ACHN (cell line): ENCODE measurements at places on chromosomes 13 and 19.
A peak's percentile ranks its signal among the peaks of the same experiment; 100 is the strongest.

DNA sequence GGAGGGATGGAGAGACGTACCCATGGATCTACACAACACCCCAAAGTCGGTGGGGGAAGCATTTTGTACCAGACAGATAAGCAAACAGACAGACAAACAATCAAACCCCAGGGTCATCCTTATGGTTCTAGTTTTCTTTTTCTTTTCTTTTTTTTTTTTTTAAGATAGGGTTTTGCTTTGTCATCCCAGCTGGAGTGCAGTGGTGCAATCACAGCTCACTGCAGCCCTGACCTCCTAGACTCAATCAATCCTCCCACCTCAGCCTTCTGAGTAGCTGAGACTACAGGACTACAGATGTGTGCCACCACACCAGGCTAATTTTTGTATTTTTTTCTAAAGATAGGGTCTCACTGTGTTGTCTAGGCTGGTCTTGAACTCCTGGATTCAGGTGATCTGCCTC is 17.9 kb upstream of the FBL start:
- no peak for DNase-seq

- DNase-seq, result no peak
These were observed 243.2 kb upstream of the TSHZ3 start for GRCh38 chr19:31592456-31592855.

- peak; percentile 5 for DNase-seq
These were observed 77.1 kb downstream of the CCNA1 start for GRCh38 chr13:36509369-36509768.

DNA sequence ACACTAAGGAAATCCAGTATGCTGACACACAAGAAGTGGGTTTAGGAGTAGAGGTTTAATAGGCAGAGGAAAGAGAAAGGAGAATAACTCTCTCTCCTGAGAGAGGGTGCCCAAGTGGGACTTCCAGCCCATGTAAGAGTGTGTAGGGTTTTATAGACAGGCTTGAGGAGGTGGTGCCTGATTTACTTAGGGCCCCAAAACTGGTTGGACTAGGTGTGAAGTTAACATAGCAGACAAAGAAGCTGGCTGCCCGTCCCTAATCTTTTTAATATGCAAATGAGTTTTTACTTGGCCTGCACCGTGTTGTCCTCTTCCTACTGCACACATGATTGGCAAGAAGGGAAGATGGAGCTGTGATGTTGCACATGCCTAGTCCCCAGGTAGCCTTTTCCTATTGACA is 752.5 kb upstream of the SLITRK5 start:
- no peak for DNase-seq

DNA sequence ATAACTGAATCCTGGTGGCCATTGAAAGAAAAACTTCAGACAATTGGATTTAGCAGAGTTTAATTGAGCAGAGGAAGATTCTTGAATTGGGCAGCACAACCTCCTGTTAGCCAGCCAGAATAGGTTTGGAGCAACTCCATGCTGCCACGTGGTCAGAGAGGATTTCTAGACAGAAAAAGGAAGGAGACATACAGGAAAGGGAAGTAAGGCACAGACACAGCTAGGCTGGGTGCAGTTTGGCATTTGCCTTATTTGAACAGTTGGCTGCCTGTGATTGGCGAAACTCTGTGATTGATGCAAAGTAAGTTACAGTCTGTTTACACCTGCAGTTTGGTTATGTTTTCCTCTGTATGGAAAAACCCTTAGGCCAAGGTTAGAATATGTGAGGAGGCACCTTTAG is 85.8 kb upstream of the SPATA13 start:
- DNase-seq, result no peak

GRCh38 chr19:13995017-13995728 is 10.9 kb downstream of the RFX1 start:
- no peak for DNase-seq

GRCh38 chr13:44088411-44088810 is 208.7 kb downstream of the LACC1 start:
- DNase-seq, result no peak

DNA sequence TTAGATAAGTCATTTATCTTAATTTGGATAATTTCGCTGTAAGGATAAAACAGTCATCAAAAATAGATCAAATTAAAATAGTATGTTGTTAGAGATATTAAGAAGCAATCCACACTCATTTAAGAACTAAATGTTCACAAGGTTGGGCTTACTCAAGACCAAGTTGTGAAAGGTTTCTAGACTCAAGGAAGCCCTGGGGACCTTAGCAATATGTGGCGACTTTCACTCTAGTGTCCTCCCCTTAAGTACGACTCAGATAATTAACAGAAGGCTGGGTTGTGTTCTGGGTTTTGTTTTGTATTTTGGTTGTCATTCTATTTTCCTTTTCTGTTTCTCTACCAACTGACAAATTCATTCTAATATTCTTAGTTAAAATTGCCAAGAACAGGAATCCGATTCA is 1008.0 kb downstream of the PCDH9 start:
- DNase-seq, result no peak

GRCh38 chr19:6590827-6591319 is at the start of gene CD70:
Gene CD70, minus strand, starts transcription at chr19:6591150. Its CDS starts 148 bp downstream, at chr19:6591002.
- DNase-seq, result peak; percentile 70

DNA sequence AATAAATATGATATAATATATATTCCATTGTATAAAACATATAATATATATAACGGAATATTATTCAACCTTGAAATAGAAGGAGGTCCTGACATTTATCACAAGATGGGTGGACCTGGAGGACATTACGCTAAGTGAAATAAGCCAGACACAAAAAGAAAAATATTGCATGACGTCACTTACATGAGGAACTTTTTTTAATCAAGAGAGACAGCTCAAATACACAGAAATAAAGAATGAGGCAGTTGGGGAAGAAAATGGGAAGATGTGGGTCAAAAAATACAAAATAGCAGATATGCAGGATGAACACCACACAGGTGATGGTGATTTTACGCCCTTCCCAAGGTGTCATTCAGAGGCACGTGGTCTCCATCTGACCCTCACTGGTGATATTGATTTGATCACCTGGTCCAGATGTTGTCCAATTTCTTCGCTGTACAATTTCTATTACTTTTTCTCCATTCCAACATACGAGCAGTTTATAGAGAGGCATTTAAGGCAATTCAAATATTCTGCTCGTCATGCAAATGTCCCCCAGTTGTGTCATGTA is 513 bp upstream of the ZNF317 start:
- no peak for DNase-seq

- no peak for DNase-seq
These were observed 297.4 kb downstream of the DCLK1 start for GRCh38 chr13:35833608-35834275.

DNA sequence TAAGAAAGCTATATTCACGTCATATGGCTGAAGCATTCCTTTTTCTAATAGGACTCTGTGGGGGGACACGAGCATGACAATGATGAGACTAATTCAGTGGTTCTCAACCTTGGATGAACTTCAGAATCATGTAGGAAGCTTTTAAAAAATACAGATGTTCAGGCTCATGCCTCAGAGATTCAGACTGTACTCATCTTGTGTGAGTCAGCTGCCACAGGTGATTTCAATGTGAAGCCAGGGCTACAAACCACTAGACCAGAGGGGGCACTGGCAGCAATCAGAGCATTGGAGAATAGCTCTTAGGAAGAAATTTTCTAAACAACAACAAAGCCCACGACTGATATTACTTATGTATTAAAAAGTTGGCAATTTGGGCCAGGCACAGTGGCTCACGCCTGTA is 91.7 kb downstream of the SERP2 start:
- no peak for DNase-seq

DNA sequence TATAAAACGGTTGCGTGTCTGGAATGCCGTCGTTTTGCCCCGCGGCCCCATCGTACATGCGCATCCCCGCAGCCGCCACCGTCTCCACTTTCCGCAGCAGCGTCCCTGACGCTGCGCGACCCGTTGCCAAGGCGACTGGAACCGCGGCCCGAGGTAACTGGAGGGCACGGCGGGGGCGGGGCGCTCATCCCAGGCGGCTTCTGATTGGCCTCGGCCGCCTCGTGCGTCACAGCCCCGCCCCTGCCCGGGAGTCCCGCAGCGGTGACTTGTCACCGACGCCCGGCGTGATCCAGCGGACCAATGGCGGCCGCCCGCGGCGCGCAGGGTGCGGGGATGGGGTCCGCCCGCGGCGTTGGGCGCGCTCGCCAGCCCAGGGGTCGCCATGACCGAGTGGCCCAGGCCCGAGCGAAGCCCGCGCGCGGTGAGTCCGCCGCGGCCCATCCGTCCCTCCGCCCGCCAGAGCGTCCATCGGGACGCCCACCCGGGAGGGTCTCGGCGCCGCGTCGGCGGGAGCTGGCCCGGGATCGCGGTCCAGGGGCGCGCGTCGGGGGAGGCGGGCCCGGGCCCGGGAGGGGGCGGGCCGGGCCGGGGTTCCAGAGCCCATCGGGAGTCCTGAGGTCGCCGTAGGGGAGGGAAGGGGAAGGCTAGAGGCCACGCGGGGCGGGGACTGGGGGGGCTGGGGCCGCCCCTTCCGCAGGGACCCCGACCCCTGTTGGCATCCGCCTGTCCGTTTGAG is at the start of gene ZSCAN1:
TSS of gene ZSCAN1 (plus strand) at position 285 of the 736 bp plus-strand sequence. CDS start 3,812 bp downstream, outside the sequence.
- DNase-seq, result no peak

DNA sequence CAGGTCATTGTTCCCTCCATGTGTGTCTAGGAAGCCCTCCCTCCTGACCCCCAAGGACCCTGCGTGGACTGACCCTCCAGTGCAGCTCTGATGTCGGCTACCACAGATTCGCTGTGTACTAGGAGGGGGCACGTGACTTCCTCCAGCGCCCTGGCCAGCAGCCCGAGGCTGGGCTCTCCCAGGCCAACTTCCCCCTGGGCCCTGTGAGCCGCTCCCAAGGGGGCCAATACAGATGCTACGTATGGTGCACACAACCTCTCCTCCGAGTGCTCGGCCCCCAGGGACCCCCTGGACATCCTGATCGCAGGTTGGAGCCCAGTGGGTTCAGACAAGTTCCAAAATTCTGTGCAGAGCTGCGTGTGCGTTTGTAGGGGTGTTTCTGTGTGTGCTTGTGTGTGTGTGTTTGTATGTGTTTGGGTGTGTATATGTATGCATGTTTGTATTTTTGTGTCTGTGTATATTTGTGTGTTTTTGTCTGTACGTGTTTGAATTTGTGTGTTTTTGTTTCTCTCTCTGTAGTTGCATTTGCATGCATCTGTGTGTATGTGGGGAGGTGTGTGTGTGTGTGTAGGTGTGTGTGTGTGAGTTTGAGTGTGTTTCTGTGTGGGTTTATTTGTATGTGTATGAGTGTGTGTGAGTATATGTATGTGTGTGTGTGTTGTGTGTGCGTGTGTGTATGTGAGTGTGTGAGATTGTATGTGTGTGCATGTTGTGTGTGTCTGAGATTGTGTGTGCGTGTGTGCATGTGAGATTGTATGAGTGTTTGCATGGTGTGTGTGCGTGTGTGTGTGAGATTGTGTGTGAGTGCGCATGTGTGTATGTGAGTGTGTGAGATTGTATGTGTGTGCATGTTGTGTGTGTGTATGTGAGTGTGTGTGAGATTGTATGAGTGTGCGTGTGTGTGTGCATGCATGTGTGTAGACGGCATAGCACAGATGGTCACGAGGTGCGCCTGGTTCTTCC is 21.4 kb upstream of the LILRA2 start:
- no peak for DNase-seq

- peak; percentile 61 for DNase-seq
These were observed 186.2 kb upstream of the GPR12 start for GRCh38 chr13:26946684-26947343.

DNA sequence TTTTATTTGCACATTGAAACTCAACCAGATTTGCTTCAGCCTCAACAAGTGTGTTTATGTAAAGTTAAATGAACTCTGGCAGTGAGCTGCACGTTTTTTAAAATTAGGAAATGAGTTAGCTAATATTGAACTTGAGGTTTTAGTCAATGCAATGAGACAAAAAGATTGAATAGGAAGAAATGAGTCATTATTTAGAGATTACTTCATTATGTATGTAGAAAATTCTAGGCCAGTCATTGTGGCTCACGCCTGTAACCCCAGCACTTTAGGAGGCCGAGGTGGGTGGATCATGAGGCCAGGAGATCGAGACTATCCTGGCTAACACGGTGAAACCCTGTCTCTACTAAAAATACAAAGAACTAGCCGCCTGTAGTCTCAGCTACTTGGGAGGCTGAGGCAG is 22.8 kb upstream of the CD70 start:
- DNase-seq, result no peak

- DNase-seq, result no peak
These were observed 5.7 kb downstream of the ZNF558 start for GRCh38 chr19:8826371-8826770.

GRCh38 chr13:77480066-77480465 is 55.4 kb upstream of the SCEL start:
- no peak for DNase-seq
